ENCODE measurements at places on chromosomes 3 and 15. TPM values are rescaled to one million over a fixed set of nuclear protein-coding genes. Genes with fewer than 3 reads are reported as not detected.

- peaks cover 4% of the 10 kb centered on the region for H3K36me3 ChIP-seq
- no peaks in the 10 kb centered on the region for H3K4me1 ChIP-seq
- no peak overlapping the region for H3K27ac ChIP-seq
- no peak for DNase-seq
- no peaks in the 10 kb centered on the region for H3K27me3 ChIP-seq
Observed at GRCh38 chr3:126438186-126438585, 37.5 kb downstream of the ZXDC start.

GRCh38 chr3:133670525-133670995 is 8.8 kb upstream of the TOPBP1 start:
- H3K4me3 ChIP-seq: no peak overlapping the region
- H3K36me3 ChIP-seq: no peaks in the 10 kb centered on the region
- DNase-seq: no peak

DNA sequence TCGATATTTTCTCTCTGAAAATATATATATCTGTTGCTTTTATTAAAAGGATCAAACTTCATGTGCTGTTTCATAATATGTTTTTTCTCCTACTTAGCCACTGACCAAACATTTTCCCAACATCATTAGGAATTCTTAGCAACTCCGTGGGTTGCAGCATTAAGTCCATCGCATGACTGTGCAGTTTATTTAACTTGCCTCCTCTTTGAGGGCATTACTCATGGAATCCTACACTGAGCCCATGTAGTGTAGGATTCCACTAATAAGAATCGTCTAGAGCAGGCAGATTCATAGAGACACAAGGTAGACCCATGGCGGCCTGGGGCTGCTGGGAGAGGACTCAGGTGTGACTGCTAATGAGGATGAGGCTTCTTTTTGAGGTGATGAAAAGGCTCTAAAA is 49.3 kb downstream of the CMTM6 start:
- no peak overlapping the region for H3K4me3 ChIP-seq
- H3K4me1 ChIP-seq: peaks cover 54% of the 10 kb centered on the region
- H3K27me3 ChIP-seq: no peaks in the 10 kb centered on the region
- peaks cover 45% of the 10 kb centered on the region for H3K36me3 ChIP-seq
- no peak for DNase-seq
- no peak overlapping the region for H3K27ac ChIP-seq

DNA sequence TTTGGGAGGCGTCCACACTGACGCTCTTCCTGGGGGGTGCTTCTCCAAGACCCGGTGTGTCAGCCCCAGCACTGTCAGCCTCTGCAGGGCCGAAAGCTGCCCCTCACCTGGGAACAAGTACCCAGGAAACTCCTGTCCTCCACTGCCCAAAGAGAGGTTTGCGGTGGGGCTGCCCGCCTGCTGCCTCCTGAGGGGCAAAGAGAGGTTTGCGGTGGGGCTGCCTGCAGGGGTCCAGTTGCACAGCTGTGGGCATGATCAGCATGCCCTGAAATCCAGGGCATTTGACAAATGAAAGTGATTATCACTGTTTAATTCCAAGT is 15.1 kb upstream of the SNRPA1 start:
- H3K27ac ChIP-seq: no peak overlapping the region
- no peaks in the 10 kb centered on the region for H3K36me3 ChIP-seq
- H3K4me3 ChIP-seq: no peak overlapping the region
- no peaks in the 10 kb centered on the region for H3K4me1 ChIP-seq
- H3K27me3 ChIP-seq: no peaks in the 10 kb centered on the region

DNA sequence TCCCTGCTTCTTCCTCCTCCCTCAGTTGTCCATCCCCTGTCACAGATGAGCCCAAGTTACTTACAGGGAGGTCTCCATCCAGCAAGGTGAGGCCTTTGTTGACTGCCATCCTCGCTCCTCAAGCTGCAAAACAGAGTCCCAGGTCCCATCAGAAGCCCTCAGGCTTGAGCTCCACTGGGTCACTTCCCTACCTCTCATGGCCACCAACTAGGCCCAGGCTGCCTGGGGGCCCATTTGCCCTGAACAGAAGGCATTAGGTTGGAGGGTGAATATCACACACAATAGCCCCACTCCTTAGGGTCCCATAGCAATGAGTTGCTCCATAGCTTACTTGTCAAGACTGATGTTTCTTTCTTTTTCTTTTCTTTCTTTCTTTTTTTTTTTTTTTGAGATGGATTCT is 1.8 kb downstream of the PLIN1 start:
- H3K27ac ChIP-seq: no peak overlapping the region
- no peaks in the 10 kb centered on the region for H3K4me1 ChIP-seq
- peaks cover 10% of the 10 kb centered on the region for H3K27me3 ChIP-seq
- H3K36me3 ChIP-seq: no peaks in the 10 kb centered on the region
- H3K4me3 ChIP-seq: no peak overlapping the region

AADACL2 gene
- not detected for total RNA-seq

GRCh38 chr3:27503526-27503925 is 19.3 kb upstream of the SLC4A7 start:
- no peak overlapping the region for H3K27ac ChIP-seq
- H3K4me1 ChIP-seq: no peaks in the 10 kb centered on the region
- no peaks in the 10 kb centered on the region for H3K36me3 ChIP-seq
- H3K27me3 ChIP-seq: no peaks in the 10 kb centered on the region
- no peak for DNase-seq
- no peak overlapping the region for H3K4me3 ChIP-seq

DNA sequence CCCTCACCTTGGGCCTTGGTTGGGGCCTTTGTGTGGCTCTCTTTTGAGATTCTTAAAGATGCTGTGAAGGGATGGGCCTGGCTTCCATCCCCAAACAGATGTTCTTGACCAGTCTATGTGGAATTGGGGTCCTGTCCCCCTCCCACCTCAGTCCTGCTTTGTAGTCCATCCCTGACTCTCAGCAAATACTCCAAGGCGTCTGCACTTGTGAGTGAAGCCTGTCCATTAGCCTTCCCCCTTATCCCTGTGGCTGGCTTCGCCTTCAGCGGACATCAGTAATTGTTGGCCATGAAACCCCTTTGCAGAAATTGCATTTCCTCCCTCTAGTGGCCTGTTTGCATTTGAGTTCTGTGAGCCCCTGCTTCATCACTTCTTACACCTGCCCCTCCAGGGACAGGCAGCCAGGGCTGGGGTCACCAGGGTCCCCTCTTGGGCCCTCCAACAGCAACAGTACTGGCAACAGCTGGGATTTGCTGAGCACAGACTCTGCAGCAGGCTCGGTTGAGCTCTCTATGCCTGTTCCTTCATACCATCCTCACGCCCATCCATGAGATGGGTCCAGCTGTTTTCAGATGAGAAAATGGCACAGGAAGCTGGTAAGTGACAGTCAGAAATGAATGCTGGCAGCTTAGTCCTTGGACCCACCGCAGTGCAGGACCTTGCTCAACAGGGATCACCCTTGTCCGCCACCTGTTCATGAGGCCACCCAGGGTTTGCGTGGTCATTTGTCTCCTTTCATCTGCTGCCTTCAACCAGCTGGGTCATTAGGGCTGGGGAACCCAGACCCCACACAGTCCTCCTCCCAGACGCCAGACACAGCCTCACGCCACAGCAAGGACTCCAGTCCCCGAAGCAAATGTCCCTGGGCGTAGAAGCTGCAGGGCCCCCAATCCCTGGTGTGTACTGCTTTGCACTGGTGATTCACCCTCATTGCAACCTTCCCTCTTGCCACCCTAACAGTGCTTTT is 8.9 kb upstream of the LRRK1 start:
- H3K4me3 ChIP-seq: no peak overlapping the region
- no peak for DNase-seq
- no peak overlapping the region for H3K27ac ChIP-seq
- no peaks in the 10 kb centered on the region for H3K36me3 ChIP-seq
- H3K4me1 ChIP-seq: no peaks in the 10 kb centered on the region
- H3K27me3 ChIP-seq: peaks cover 26% of the 10 kb centered on the region

GRCh38 chr3:76585794-76586392 is 454.0 kb upstream of the ROBO2 start:
- H3K27ac ChIP-seq: no peak overlapping the region
- no peaks in the 10 kb centered on the region for H3K4me1 ChIP-seq
- no peak for DNase-seq
- H3K36me3 ChIP-seq: no peaks in the 10 kb centered on the region
- no peaks in the 10 kb centered on the region for H3K27me3 ChIP-seq

SEC62 gene
- 46.5 TPM for total RNA-seq

GRCh38 chr15:94107652-94108051 is 123.7 kb upstream of the MCTP2 start:
- H3K4me3 ChIP-seq: no peak overlapping the region
- no peak for DNase-seq
- H3K27me3 ChIP-seq: peaks cover 16% of the 10 kb centered on the region
